Omental fat pad (tissue), 4 donors: ENCODE measurements at places on chromosomes 1 and 21.

DNA sequence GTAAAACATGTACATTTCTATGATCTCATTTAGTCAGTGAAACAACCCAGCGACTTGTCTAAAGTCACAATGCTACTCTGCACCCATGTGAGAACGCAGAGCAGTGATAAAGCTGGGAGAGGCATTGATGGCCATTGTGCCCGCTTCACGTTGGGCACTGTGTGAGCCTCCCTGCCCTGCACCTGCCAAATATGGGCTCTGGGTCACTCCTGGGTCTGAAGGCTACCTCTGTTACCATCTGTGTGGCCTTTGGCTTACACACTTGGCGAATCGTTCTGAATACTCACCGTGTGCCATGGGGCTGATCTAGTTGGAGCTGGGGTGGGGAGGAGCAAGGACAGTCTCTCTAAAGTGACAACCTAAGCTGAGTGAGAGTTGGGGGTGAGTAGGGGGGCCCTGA lies 29.9 kb downstream of the PCSK9 start:
- no peak for DNase-seq

DNA sequence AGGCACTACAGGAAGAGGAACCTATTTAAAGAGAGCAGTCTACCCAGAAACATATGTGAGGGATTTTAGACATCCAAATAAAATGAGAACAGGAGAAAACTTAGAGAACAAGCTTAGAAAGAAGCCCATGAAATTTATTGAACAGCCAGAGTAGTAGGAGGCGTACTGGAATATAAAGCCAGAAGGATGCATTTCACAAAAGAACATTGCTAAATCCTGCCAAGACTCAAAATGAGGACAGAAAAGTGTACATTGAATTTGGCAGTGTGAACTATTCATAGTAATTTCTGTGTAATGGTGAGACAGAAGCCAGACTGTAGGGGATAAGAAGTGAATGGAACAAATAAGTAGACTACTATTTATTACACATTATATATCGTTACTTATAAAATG lies 22.5 kb downstream of the CEPT1 start:
- DNase-seq = no peak

GRCh38 chr1:23178950-23179349 lies 10.3 kb upstream of the LUZP1 start:
- DNase-seq = no peak

GRCh38 chr1:19559641-19560040 lies 74.3 kb upstream of the CAPZB start:
- DNase-seq = no peak

DNA sequence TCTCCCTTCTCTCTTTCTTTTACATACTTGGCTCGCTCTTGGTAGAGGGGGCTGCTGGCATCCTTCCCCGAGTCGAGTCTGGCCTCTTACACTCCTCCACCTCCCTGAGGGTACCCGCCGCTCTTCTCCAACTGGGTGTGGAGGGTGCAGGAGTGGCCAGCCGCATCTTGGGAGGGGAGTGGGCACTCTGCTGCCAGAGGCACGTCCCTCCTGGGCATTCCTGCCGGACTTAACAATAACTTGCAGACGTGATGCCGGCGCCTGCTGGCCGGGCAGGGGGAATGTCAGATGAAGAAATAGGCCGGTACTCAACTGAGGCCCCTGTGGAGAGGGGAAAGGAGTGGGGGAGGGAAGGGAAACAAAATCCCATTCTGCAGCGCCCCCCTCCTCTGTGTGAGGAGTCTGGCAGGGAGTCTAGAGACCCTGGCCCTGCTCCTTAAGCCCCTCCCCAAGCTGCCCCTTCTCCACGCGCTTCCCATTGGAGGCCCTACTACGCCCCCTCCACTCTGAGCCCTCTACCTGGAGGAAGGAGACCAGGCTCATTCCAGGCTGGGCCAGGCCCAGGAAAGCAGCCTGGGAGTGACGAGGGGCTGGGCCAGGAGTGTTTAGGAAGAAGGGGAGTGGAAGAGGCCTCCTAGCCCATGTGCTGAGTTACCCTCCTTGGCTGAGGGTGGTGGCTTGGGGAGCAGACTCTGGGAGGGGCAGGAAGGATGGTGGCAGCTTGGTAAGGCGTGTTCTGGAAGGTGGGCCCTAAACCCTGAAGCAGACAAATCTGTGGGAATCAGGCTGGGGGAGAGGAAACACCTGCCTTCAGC lies 1.8 kb downstream of the ATP2B4 start:
- no peak for DNase-seq
